HFFc6 (cell line): ENCODE measurements at places on chromosomes 11 and 22.
A peak's percentile ranks its signal among the peaks of the same experiment; 100 is the strongest.

- DNase-seq = no peak
Measured at GRCh38 chr11:100825626-100826025, 138.5 kb downstream of the ARHGAP42 start.

DNA sequence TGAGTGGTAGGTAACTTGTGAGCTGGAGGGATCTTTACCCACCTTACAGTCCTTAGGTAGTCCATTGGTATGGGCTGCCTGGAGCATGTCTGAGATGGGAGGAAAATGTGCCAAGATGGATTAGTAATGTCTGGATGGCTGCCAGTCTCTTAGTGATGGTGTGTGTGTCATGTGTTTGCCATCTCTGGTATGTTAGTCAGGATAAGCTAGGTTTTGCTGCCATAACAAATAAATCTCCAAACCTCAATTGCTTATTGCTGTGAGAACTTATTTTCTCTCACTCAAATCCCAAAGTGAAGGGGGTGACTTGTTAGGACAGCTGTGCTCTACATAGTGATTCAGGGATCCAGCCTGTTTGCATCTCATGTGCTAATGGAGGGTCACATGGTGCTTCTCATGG lies 40.9 kb upstream of the MYEOV start:
- DNase-seq = peak; percentile 76

DNA sequence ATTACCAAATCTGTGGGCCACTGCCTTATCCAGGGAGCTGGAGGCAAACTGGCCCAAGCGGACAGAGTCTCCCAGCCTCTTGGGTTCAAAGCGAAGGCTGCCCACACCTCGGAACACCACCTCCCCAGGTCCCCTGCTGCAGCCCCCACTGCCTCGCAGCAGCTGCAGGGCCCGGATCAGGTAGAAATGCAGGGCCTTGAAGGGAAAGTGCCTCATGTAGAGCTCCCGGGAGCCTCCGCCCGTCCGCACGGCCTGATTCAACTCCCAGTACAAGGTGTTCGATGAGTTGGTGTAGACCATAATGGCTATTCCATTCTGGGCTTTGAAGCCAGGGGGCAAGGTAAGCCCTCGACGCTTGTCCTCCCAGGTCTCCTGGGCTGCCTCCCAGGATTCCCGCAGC lies 2.0 kb downstream of the ART5 start:
- DNase-seq = no peak

GRCh38 chr22:24427500-24428164 lies at the start of gene ADORA2A:
ADORA2A (plus strand) TSS chr22:24427599; CDS start chr22:24433405, 5,806 bp downstream.
- no peak for DNase-seq

DNA sequence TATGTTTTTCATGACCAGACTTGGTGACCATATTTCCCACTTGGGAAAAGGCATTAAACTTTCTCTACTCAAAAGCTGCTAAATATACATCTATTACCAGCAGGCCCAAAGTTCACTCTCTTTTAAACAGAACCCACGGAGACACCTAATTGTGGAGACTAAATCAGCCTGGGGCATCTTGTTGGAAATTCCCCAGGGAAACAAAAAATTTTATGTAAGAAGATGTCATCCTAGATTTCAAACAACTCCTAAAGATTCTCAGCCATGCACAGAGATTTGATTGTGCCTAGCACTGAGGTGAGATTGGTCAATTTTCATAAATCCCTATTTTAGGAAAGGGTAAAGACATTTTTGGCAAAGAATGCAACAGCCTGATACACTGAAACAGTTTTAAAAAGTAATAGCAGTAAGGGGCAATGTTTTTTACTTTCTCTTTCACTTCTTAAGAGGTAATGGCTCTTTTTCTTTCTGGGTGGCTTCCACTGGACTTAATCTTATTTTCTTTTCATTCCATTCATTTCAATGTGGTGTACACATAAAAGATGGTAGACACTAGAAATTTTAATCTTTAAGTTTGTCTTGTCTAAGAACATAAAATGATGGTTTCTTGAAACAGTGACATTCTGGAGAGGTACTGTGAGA lies 9.6 kb downstream of the OR52N2 start:
- no peak for DNase-seq

GRCh38 chr11:2586087-2586792 lies 113.6 kb downstream of the KCNQ1OT1 start:
- DNase-seq = no peak

- DNase-seq = no peak
Measured at GRCh38 chr22:49510718-49511117, 317.0 kb downstream of the BRD1 start.

- no peak for DNase-seq
Measured at GRCh38 chr22:28375761-28376534, 303.7 kb downstream of the TTC28 start.

DNA sequence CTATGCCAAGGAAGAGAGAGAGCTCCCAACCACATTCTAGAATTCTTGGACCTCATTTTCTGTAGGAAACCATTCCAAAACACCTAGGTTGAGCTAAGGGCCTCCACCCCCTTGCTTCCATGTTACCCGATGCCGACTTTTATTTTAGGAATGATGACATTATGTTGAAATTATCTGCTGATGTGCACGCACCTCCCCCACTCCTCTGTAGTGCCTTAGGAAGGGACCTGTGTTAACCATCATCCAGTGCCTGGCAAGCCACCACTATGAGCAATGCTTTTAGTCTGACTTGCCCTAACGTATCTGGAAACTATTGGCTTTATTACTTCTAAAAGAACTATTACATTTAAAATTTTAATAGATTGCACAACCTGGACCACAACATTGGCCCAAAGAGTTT lies 42.1 kb downstream of the NCAPD3 start:
- DNase-seq = peak; percentile 45

DNA sequence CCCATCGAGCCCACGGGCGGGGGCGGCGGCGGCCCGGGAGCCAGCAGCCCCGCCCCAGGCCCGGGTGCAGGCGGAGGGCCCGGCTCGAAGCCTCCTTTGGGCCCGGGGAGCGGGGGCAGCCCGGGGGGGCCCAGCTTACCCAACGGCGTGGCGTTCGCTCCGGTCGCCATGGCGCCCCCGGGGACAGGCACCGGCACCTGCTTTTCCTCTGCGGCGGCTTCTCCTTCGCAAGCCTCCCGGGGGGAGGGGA lies 194 bp downstream of the SF1 start:
- no peak for DNase-seq

DNA sequence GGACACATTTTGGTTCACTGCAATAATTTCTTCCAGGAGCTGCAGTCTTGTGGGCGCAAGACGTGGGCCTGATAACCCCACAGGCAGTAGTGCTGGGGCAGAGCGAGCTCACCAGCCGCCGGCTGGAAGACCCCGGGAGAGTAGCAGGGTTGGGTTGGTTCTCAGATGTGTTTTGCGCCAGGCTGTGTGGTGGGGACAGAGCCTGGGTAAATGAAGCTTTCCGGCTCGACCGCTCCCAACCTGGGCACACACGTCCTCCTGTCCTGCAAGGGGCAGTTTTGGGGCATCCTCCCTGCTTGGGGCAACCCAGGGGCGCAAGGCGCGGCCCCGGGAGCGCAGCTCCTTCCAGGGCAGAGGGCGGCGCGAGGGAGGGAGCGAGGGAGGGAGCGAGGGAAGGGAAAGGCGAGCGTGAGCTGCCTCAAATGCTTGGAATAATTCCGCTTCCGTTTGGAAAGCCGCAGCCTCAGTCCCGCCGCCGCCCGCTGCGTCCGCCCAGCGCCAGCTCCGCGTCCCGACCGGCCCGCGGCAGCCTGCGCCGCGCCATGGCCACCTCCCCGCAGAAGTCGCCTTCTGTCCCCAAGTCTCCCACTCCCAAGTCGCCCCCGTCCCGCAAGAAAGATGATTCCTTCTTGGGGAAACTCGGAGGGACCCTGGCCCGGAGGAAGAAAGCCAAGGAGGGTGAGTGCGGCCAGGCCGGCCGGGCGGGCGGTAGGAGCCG lies at the start of gene PARVA:
PARVA (plus strand) TSS at position 466 of the 718 bp plus-strand sequence; CDS start at position 543, 77 bp downstream.
- peak; percentile 78 for DNase-seq

GRCh38 chr22:47210112-47210657 lies 447.7 kb downstream of the TBC1D22A start:
- no peak for DNase-seq

DNA sequence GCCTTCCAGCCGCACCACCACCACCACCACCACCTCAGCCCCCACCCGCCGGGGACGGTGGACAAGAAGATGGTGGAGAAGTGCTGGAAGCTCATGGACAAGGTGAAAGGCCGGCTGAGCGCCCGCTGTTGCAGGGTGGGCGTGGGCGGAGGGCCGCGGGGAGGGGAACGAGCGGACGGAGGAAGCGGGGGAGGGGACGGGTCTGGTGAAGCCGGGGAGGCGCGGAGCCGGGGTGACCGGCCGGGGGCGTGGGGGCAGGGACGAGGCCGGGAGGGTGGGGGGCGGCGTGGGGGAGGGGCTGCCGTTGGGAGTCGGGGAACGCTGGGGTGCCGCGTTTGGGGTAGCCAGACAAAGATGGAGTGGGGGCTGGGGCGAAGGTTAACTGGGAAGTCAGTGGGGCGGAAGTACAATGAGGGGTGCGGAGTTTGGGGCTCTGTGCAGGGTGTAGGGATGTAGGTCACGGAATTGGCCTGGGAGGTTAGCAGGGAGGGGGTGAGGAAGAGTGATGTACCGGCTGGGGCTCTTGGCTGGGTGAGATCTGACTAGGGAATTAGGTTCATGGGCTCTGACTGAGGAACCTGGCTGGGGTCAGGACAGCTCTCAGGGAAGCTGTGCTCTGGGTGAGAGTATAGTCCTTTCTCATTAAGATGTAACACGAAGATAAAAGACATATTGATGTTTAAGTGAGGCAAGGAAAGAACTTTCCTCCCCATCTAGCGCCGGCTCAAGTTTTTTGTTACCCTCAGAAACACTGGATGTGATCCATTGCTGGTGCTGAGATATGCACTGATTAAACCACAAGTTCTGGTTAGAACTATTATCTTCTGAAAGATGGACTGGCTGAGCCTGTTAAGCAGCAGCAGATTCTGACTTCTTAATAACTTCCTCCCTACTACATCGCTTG lies 624 bp downstream of the CBL start:
- DNase-seq = peak; percentile 21

DNA sequence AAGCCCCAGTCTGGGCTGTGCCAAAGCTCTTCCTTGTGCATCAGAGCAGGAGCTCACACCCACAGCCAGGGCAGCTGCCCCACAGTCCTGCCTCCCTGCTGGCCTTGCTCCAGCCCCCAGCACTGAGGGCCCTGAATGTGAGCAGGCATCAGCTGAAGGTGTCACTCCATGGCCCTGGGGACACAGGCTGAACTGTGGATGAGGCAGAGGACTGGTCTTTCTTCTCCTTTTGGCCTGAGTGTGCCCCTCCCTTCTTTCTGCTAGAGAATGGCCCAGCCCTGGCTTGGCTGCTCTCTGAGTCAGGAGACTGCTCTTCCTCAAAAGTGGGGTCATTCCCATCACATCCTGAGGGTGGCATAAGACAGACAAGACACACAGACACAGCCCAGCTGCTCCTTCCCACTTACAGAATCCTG lies 16.2 kb downstream of the OTOG start:
- no peak for DNase-seq
